Activated naive CD8-positive, alpha-beta T cell treated with anti-CD3 and anti-CD28 coated beads, Interleukin-2, amount 10 ng/mL, durations not matched to agents 7 days and 5 days (primary cell): ENCODE measurements at places on chromosomes 7 and 10.

DNA sequence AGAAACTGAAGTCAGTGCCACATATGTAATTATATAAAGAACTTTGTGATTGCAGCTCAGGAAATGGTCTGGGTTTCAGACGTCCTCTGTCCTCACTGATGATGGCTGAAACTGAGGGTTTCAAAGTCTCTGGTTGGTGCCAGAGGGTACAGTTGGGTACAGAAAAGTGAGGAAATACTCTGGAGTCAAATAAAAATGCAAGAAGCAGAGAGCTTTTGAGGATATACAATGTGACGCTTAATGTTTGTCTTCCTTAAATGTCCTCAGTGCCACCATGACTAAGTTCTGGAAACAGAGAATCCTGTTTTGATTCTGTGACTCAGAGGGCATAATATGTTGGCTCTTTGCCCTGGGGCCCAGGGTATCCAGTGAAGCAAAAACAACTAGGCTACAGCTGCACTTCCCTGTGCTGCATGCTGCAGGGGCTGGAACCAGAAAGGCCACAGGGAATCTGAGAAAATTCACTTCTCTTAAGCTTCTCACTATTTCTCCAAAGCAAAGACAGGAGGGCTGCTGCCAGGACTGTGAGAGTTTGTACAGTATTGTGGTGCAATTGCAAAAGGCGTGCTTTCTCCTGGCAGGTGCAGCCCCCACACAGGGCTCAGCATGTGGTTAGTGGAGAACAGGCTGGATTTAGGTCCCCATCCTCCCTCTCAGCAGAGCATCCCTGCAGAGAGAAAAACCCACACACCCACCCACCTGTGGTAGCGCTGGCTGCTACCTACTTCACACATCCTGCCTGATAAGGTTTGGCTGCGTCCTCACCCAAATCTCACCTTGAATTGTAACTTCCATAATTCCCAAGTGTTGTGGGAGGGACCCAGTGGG, 169.5 kb upstream of the SVIL start:
- DNase-seq: no peak

DNA sequence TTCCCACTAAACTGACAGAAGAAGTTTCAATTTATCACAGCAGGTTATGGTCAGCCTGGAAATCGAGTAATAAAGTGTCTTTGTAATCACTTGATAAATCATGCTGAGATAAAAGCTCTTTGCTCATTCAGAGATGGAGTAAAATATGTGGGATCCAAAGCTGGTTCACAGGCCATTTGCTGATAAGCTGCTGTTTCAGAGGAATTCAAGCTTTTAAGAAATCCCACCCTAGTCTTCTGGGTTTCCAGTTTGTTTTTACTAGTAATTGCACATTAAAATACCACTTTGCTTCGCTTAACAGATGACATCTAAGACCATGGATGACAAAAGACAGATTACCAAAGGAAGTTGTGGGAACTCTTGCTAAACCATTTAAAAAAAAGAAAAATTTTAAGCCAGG, 37.4 kb upstream of the CDK6 start:
- DNase-seq: no peak

GRCh38 chr10:123301077-123301857, 147.1 kb downstream of the BUB3 start:
- no peak for DNase-seq

DNA sequence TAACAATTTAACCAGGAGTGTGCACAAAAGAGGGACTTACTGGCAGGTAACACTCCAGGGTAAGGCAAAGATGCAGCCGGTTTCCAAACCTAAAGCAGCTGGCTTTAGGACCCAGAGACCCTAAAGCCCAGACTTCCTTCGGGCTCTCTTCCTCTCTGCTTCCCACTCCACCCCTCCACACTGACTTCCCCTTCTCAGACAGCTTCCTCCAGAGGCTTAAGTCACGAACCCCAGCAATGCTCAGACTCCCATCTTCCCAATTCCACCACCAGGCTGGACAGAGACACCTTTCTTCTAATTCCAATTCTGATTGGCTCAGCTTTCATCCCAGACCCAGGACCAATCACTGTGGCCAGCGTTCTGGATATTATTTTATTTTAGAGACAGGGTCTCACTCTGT, 24.8 kb downstream of the STYXL1 start:
- no peak for DNase-seq

- no peak for DNase-seq
These were observed 22.6 kb downstream of the WDR11 start for GRCh38 chr10:120873741-120874140.
